Non-pigmented ciliary epithelial cell (primary cell): ENCODE measurements at places on chromosomes 2 and 18.

DNA sequence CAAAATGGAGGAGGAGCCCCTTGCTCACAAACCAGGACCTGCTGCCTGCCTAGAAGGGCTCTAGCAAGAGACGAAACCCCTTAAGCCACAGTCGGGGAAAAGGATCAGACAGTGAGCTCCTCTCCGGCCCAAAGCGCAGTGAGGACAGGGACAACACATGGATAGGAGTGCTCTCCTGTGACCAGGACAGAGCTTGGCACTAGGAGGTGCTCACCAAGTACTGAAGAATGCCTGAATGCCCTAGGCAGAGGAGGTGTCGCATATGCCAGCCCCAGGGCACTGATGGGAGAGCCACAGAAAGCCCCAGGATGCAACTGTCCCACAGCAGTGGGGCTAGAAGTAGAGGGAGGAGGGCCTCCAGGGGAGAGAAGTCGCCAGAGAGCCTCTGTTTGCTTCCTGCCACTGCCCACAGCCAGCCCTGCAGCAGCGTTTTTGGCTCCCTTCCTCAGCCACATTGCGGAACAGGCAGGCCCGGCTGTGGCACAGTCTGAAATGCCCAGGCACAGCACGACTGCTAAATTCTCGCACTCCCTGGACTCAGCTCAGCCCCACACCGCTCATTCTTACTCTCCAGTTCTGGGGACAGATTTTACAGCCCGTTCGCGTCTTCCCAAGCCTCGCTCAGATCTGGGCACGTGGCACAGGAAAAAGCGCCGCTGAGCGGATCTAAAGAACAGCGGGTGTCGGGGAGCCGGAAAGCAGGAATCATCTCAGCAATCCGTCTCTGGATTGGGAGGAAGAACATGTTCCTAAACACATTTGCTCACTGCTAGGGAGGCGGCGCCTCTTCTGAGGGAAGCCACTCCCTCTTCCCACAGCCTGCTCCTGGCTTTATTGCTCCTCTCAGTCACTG is 98.7 kb upstream of the POU3F3 start:
- DNase-seq, result no peak

GRCh38 chr2:144402251-144402650 is 117.7 kb downstream of the ZEB2 start:
- DNase-seq, result no peak

GRCh38 chr2:18684206-18685038 is 95.1 kb upstream of the NT5C1B start:
- no peak for DNase-seq

GRCh38 chr2:156852681-156853080 is 404.8 kb upstream of the GALNT5 start:
- DNase-seq, result no peak

DNA sequence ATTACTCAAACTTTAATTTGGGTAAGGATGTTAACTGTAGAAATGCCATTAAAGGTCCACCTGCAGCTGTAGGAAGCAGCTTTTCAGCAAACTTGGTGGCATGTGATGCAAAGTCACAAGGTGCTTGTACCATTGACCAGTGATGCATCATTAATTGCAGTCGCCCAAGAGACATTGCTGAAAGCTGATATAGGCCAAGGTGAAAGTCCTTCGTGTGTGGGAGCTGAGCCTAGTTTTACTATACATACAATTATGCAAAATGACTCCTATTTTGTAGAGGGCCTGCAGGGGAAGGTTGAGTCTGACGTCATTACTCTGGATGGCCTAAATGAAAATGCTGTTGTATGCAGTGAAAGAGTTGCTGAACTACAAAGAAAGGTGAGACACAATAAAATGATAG is 40.5 kb downstream of the ALMS1 start:
- DNase-seq, result no peak

DNA sequence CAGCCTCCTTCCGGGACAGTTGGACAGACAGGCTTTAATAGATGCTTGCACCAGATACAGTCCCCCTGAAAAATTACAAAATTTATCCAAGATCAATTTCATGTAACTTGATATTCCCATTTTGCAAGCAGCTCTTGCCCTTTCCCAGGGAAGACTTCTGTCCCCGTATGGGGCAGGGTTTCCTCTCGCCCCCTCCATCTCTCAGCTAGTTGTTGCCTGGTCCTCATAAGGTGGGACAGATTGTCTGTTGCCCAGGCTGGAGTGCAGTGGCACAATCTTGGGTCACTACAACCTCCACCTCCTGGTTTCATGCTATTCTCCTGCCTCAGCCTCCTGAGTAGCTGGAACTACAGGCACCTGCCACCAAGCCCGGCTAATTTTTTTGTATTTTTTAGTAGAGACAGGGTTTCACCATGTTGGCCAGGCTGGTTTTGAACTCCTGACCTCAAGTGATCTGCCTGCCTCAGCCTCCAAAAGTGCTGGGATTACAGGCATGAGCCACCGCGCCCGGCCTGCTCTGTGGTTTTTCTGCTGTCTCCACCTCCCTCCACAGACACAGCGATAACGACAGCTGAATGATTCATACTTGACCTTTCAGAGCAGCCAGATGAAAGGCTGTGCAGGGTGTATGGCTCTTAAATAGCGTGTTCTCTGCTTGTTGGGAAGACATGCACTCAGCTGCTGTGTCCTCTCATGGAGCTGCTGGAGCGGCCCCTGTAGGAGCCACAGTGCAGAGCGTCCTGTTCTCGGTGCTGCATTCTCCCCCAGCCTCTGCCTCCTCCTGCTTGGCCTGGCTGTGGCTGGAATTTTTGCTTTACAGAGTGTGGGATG is 61.4 kb downstream of the TTC39C start:
- peak; percentile 97 for DNase-seq

- DNase-seq, result no peak
These were observed 11.6 kb downstream of the TMX3 start for GRCh38 chr18:68703326-68703725.

DNA sequence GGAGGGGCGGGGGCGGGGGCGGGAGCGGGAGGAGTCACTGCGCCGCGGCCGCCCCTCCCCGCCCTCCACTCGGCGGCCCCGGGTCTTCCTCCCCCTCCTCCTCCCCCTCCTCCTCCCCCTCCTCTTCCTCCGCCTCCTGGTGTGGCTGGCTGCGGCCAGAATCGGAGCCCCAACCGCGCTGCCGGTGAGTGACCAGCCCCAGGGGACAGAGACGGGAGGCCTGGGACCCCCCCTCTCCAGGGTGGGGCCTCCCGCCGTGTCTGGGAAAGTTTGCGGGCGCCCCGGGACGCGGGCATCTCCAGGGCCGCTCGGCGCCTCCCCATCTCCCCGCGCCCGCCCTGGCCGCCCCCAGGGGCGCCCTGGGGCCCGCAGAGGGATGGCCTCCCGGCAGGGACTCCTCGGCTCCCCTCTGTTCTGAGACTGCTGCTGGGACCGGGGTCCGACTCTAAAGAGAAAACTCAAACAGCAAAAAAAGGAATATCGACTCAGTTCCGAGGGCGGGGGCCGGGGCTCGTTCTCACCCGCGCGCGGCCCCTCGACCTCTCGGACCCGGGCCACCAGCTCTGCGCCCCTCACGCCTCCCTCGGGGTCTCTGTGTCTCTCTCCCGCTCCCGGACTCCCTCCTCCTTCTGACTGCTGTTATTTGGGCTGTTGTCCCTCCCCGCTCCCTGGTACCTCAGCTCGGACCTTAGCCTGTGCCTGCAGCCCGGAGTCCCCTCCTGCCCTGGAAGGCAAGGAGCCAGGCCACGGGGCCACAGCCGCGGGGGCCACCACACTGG is at the start of gene STON1:
Gene STON1 (plus strand): TSS at position 122 of the 779 bp plus-strand sequence. CDS start 50,480 bp downstream, outside the sequence.
- no peak for DNase-seq

- DNase-seq, result no peak
These were observed 105.5 kb downstream of the FAM168B start for GRCh38 chr2:130987519-130988425.

DNA sequence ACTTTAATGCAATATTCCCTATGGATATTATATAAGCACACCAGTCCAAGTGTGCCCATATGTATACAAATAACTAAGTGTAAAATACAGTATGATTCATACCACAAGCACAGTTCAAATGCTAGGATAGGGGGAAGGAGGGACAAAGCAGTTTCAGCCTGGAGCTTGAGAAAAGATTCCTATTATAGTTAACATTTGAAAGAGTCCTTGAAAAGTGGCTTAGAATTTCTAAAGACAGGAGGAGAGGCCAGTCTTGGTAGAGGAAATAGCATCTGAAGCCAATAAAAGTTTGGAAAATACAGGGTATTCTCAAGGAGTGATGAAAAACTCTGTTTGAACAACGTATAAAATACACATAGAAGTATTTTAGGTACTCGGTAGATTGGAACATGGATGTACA is 173.4 kb upstream of the CWC22 start:
- no peak for DNase-seq

DNA sequence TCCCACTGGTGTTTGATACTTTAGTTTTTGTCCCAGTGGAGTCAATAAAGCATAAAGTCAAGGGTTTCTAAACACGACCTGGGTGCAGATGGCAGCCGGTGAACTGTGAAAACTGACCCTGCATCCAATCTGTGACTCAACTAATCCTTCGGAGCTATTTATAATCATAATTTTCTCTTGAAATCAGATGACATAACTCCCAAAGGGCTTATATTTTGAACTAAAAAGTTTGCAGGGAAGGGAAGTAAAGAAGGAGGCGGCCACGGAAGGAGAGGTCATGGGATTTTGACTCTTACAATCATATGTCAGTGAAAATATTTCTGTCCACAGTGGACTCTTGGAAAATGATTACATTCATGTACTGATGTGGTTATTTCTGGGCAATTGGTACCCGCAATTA is 178.5 kb downstream of the PDE1A start:
- DNase-seq, result no peak

DNA sequence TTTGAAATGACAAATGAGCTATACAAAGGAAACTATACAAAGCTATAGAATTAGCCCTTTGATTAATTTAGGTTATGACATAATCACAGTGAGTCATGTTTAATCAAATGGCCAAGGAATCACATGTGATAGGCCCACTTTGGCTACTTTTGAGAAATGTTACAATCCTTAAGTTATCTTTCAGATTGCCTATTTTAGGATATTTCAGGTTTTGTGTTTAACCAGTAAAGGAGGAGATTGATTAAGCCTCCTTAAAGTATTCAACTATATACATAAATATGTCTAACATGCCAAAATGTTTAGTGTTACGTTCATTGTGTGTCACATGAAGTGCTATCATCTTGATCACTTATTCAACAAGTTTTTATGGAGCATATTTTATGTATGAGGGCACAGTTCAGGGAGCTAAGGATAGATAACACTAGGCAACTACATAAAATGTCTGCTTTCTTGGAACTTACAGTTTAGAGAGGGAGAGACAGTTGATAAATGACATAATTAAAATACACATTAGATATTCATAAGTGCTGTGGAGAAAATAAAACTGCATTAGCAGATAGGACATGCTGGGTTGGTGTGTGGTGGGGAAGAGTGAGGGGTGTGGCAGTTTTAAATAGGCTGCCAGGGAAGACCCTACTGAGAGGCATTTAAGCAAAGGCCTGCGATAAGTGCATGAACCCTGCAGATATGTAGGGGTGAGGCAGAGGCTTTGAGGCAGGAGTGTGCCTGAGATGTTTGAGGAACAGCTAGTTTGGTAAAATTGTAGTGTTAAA is 77.2 kb downstream of the LTBP1 start:
- no peak for DNase-seq

DNA sequence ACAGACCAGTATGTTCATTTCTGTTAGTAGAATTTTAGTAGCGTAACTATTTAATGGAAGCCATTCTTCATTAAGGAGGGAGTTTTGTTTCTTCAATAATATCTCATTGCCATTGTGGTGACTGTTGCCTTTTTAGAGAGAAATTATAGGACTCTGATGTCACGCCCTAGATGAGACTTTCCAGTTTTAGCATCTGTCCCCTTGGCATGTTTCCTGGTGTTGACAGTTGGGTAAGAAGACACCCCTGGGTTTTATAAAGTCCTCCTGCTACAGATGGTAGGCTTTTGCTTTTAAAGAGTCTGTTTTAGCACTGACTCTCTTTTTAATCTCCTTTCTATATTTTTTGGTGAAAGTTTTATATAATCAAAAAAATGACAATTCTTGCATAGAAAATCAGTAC is 41.9 kb downstream of the KCNJ3 start:
- no peak for DNase-seq

DNA sequence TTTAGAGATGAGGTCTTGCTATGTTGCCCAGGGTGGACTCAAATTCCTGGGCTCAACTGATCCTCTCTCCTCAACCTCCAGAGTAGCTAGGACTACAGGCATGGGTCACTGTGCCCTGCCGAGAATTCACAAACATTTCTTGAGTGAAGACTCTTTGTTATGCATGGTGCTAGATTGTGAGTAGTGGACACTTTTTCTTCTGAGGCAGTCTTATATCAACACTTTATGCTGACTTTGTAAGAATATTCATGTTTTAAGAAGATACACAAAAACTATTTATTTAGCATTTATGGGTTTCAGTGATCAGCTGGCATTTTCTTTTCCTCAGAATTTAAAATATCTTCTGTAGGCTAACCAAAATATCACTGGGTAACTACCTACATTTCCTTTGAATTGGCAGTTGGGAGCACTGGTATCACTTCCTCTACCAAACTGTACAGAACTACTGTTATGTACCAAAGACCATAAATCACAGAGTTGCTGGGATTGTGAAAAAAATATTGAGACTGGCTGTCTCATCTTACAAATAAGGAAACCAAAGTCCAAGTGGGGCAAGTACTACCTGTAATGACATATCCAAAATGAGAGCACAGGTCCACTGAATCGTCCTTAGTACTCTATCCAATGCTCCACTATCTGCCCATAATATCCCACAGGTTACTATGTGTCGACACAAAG is 34.0 kb downstream of the DOCK10 start:
- DNase-seq, result no peak
